ENCODE measurements at places on chromosomes 3 and 15. TPM values are rescaled to one million over a fixed set of nuclear protein-coding genes. Genes with fewer than 3 reads are reported as not detected.

GRCh38 chr3:71906976-71907375 is 122.0 kb upstream of the PROK2 start:
- no peak for DNase-seq

Gene ESYT3
- total RNA-seq, result not detected

Gene SNX22
- under 0.01 TPM for total RNA-seq

Gene GPR160
- 1.8 TPM for total RNA-seq

- DNase-seq, result no peak
These were observed 229.4 kb downstream of the CD47 start for GRCh38 chr3:107861422-107861821.

DNA sequence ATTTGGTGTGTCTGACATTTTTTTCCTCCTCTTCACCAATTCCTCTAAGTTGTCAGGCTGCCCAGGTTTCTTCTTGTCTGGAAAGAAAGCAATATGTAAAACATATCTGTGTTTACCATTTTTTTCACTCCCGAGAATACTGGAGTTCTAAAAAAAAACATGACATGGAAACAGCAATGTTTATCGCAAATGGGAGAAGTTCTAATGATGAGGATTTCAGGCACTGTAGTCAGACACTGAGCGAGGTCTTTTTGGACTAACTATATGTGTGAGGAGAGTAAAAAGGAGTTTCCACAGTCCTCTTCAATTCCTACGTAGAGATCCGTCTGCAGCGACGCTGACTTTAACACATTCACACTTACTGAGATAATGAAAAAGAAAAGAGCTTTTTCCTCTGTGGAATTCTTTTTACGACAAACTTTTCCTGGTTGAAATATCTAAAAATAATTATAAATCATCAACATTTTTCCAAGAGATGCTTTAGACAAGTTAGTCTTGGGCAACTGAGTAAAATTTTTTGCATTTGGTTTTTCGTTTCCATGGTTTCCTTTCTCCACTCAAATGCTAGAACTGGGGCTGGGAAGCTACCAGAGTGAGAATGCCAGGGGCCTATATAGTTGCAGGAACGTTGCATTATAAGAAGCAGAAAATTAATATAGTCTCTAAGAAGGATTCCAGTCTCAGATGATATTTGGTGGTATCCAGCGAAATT is 8.4 kb upstream of the SETMAR start:
- no peak for DNase-seq

DNA sequence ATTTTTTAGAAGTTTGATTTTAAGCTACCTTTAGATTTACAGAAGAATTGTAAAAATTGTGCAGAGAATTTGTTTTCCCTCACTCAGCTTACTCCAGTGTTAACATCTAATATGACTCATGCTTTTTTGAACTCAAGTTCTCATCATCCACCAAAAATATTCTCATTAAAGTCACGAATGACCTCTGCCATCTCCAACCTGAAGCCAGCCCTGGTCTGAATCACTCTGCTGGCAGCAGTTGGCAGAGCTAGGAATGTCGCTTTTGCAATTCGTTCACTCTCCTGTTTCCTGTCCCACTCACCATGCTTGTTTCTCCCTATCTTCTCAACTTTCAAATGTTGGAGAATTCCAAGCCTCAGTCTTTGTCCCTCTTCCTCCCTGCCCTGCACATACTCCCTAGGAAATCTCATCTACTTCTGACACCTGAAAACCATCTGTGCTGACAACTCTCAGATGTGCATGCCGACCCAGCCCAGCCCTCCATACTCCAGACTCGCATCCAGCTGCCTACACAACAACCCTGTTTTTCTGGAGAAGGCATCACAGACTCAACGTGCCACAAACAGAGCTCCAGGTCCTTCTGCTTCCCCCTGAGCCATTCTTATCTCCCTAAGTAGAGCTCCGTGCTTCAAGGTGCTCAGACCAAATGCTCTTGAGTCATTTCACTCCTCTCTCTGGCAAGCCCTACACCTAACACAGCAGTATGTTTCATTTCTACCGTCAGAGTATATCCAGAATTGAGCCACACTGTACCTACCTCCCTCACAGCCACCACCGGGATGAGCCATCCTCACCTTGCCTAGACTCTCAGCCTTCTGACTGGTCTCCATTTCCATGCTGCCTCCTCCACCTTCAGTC is 24.9 kb downstream of the PRR23E start:
- DNase-seq, result peak; percentile 19

Gene NEK10
- 1.9 TPM for total RNA-seq

DNA sequence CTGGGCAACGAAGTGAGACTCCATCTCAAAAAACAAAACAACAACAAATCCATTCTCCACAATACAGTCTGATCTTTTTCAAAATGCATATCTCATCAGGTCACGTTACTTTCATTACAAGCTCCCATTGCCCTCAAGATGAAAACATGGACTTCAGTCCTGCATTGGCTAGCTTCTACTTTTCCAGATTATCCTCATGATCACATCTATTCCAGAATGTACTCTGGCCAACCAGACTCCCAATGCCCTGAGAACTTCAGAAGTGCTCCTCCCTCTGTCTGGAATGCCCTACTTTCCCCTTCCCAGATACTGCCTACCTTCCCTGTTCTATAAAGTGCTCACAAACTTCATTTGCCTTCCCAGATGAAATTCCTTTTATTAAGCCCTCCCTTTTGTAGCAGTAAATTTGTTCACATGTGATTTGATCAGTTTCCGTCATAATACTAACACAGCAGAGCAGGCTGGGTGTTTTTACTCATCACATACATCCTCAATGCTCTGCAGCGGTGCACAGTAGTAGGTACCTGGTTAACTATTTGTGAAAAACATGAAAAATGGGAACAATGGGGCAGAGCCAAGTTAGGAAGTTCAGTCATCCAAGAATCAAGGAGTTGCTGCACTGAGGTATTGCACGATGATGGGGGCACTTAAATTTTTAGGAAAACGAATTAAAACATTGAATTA is 5.3 kb downstream of the RPL22L1 start:
- no peak for DNase-seq

- DNase-seq, result no peak
These were observed 2.9 kb downstream of the FOXL2 start for GRCh38 chr3:138943724-138944653.

- DNase-seq, result no peak
These were observed 10.2 kb downstream of the SHOX2 start for GRCh38 chr3:158095814-158096704.

- DNase-seq, result no peak
These were observed 112.2 kb upstream of the TSPAN3 start for GRCh38 chr15:77183066-77183465.

- DNase-seq, result no peak
These were observed 25.5 kb downstream of the GLDN start for GRCh38 chr15:51366920-51367319.

- DNase-seq, result no peak
These were observed 74.9 kb upstream of the EPHA3 start for GRCh38 chr3:89032346-89033013.

Gene CELSR3
- total RNA-seq, result 0.25 TPM

- no peak for DNase-seq
These were observed 68.8 kb upstream of the PRR23E start for GRCh38 chr3:127124120-127124519.

Gene PAQR9
- total RNA-seq, result not detected

Measured in dermis microvascular lymphatic vessel endothelial cell (primary cell).